ENCODE measurements at places on chromosomes 12 and 14.

- no peak for DNase-seq
These were observed 43.0 kb downstream of the SMIM41 start for GRCh38 chr12:52122540-52122871.

DNA sequence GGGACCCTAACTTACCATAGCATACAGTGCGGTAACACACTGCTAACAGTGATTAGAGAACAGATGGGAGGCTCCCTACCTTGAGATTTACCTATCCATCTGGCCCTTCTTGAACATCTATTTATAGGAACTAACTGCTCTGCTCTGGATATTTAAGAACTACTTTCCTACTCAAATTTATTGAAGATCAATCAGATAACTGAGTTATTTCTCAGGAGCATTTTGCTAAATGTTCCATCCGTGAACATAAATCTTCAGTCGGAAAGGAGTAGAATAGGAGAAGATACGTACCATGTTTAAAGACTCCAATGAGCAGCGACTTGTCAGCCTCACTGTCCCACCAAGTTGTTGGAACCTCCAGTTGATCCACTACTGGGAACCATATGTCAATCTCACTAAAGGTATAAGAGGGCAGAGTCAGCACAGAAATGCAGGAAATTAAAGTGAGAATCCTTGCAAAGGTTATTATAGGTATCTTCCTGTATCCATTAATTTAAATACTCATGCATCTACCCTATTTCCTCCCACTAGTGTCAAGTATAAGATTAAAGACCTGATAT lies 15.6 kb upstream of the SUPT16H start:
- no peak for DNase-seq

GRCh38 chr12:64039281-64039871 lies 182.7 kb downstream of the KICS2 start:
- DNase-seq = no peak

DNA sequence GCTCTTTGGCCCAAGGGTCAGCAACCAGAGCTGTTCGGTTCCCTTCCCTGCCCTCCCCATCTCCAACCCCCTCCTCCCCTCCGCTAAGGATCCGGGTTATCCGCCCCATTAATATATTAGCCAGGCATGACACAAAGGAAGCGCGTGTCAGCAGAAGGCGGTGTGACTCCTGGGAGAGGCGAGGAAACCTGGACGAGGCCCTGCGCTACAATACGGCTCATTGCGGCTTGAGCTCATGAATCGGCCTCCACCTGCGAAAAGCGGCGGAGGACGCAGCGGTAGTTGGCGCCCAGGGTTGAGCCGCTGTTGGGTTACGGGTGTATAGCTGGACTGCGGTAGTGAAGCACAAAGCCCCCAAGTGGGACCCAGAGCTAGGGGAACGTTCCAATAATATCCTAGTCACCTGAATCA lies 9.9 kb downstream of the FOXA1 start:
- DNase-seq = peak; percentile 18

DNA sequence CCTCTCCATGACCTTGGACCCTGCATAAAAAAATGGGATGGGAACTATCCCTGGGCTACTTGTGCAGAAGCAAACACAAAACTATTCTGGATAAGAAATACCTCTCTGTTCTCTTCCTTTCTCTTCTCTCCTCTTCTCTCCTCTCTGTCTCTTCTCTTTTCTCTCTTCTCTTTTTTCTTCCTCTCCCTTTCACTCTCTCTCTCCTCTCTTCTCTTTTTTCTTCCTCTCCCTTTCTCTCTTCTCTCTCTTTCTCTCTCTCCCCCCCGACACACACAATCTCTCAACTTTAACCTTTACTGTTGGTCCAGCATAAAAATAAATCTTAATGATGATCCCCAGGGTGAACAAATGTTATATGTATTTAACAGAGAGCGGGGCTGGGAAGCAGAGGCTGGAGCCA lies 141.4 kb downstream of the SRGAP1 start:
- DNase-seq = no peak

- DNase-seq = peak; percentile 28
These were observed 283 bp downstream of the LMO3 start for GRCh38 chr12:16605642-16606116.

DNA sequence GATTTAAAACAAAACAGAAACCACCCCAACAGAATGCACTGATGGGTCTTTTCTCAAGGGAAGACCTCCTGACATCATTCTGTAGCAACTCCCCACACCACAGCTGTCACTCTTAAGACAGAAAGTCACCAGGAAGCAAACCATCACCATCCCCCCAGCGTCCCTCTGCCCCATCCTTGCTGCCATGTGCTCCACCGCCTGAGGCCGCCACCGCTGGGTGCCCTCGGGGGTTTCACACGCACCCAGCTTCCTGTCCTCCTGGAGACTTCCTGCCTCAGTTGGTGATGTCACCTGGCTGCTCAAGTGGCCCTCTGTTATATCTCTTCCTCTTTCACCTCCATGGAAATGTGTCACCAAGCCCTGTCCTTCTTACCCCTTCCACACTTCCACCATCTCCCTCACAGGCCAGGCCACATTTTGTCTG lies 71.4 kb upstream of the GPR68 start:
- no peak for DNase-seq

GRCh38 chr14:71911669-71912068 lies 20.6 kb upstream of the RGS6 start:
- no peak for DNase-seq

GRCh38 chr12:114691763-114692185 lies 7.8 kb upstream of the TBX3 start:
- DNase-seq = no peak

- no peak for DNase-seq
These were observed 327.6 kb downstream of the CCER1 start for GRCh38 chr12:90627180-90627896.

DNA sequence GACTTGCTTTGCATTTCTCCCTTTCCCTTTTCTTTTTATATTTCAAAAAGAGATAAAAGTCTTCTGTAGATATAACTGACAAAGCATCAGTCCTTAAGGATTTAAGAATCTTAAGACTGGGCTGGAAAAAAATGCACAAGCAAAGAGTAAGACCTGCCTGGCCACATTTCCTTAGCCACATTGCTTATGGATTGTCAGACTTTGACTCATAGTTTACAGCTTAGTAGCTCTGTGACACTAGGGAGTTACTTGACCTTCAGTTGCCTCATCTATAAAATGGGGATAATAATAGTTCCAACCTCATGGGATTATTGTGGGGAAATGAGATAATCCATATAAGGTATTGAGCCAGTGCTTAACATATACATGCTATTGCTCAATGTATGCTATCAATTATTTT lies 66.4 kb upstream of the STK38L start:
- no peak for DNase-seq

DNA sequence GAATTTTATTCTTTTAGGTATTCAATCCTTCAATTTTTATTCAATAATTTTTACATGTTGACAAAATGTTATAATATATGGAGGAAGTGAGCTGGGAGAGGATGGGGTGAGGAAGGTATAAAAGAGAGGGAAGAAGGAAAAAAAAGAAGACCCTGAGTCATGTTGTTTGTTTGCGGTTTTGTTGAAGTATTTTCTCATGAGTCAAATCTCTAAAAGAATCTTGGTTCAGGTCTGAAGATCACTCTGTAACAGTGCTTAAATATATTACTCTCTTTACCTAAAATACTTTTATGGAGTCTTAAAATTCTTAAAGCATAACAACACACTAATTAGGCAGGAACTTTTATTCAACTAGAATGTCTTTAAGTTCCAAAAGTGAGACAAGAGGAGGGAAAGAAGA lies 489.6 kb upstream of the GARIN6 start:
- no peak for DNase-seq

GRCh38 chr12:118827606-118828005 lies 153.7 kb upstream of the SRRM4 start:
- no peak for DNase-seq

DNA sequence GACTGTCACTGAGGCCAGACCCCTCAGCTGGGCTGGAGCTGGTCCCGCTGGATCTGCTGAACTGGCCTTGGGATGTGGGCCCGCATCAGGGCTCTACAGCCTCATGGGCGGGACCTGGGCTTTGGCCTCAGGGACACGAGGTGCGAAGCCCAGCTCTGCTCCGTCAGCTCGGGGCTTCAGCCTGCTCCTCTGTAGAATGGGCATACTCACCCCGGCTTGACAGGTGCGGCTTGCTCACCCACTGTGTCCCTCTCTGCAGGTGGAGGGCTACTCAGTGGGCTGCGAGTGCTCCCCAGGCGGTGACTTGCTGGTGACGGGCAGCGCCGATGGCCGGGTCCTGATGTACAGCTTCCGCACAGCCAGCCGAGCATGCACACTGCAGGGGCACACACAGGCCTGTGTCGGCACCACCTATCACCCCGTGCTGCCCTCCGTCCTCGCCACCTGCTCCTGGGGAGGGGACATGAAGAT lies 57.6 kb downstream of the BEGAIN start:
- peak; percentile 3 for DNase-seq

DNA sequence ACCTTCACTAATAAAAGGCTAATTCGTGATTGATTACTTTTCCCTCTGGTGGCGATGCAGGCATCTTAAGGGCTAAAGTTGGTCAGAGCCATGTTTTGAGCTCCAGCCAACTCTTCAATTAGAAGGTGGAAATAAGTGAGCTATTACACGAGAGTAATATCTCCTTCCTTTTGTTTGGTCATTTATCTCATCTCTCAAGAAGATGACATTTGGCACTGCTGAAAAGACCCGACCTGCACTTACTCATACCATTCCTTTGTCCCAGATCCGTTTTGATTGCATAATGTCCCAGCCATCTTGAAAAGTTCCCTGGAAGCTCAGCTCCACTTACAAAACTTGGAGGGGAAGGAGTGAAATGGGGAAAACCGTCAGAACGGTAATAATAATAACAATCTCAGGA lies 316.2 kb downstream of the VRK1 start:
- DNase-seq = no peak

DNA sequence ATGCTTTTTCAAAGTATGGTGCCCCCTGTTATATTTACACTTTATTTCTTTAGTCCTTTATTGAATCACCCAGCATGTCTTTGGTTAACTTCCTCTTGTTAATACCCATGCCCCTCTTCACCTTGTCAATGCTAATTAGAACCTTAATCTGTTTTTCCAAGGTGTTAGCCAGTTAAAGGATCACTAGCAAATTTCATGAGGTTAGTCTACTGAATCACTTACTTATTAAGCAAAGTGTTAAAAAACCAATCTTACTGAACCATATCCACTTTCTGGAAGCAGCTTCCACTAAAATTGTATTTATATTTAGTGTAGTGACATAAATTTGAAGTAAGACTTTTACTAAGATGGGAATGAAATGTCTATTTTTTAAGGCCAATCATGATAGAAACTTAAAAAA lies 27.9 kb downstream of the TAOK3 start:
- no peak for DNase-seq

- DNase-seq = no peak
These were observed 48.1 kb downstream of the KCNA1 start for GRCh38 chr12:4957761-4958160.

DNA sequence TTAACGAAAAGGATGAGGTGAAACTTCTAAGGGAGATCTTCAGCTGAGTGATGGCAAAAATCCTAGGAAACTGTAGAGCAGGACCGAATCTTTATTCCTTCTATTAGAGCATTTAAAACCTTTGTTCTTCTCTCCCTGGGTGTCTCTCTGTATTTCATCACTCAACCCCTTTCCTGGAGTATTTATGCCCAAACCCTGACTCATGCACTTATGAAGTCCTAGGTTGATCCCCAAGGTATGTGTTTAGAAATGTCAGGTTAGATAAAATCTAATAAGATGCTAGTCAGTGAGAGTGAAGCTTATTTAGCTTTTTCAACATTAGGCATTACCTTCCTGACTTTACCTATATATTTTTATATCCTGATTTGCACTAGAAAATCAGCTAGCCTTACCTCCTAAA lies 239.8 kb upstream of the NPAS3 start:
- DNase-seq = no peak

- DNase-seq = no peak
These were observed 257.0 kb upstream of the MGAT4C start for GRCh38 chr12:86513226-86513625.

DNA sequence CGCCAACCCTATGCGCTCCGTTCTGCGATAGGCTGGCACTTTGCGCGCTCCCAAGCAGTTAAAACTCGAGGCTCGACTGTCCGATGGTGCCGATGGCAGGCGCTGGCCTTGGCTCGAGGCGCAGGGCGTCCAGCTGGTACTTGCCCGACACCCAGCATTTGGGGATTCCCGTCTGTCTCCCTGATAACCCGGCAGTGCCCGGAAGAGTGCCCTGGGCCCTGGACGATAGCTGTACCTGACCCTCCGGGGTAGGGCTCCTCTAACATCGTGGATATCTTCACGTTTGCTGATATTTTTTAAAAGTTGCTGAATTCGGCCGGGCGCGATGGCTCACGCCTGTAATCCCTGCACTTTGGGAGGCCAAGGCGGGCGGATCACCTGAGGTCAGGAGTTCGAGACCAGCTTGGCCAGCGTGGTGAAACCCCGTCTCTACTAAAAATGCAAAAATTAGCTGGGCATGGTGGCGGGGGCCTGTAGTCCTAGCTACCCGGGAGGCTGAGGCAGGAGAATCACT lies 908 bp upstream of the WIF1 start:
- no peak for DNase-seq

DNA sequence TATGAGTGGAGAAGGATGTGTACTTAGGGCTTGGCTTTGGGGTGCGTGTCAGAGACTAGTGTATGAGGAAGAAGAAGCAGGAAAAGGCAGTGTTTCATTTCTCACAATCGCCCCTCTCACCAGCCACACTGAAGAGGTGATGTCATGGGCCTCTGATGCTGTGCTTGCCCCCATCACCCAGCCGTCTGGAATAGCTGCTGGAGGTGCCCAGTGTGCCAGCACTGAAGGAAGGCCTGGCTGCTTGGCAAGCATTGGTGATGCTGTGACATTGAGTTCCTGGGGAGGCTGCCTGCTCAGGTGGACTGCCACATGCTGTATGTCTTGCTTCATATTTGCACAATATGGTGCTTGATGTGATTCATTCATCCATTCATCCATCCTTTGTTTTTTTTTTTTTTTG lies 56.2 kb downstream of the CRADD start:
- no peak for DNase-seq

- DNase-seq = no peak
These were observed 40.5 kb upstream of the OXA1L start for GRCh38 chr14:22726012-22726411.

DNA sequence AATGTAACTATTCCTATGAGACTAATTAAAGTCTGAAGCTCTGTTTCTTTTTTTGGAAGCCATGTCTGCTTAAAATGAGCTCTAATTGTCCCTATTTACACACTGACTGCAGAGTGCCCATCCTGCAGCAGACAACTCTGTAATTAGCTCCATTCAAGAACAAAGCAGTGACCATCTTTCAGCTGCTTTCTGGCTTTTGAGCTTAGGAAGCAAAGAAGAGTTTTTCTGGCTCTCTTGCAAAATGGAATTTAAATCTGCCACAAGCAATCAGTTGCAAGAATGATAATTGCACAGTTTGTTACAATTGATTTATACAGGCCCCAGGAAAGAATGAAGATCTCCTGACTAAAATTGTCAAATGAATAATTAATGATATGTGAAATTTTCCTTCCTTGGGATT lies 83.4 kb downstream of the GAS2L3 start:
- no peak for DNase-seq
